T-helper 1 cell (primary cell): ENCODE measurements at places on chromosomes 12 and 14.
A peak's percentile ranks its signal among the peaks of the same experiment; 100 is the strongest.

GRCh38 chr14:100032738-100033137 lies 32.5 kb upstream of the EVL start:
- DNase-seq: no peak

GRCh38 chr12:110998165-110998564 lies 77.8 kb upstream of the MYL2 start:
- DNase-seq: no peak

- no peak for DNase-seq
Measured at GRCh38 chr12:108367436-108367835, 28.3 kb upstream of the CMKLR1 start.

- DNase-seq: no peak
Measured at GRCh38 chr12:78886719-78887407, 22.3 kb downstream of the SYT1 start.

GRCh38 chr12:48977290-48978281 lies 536 bp upstream of the WNT1 start:
- DNase-seq: peak; percentile 65
